HuH-7.5 (cell line): ENCODE measurements at places on chromosomes 7 and 10.

- no peak for DNase-seq
Measured at GRCh38 chr7:43922726-43923125, 3.5 kb upstream of the UBE2D4 start.

- DNase-seq: no peak
Measured at GRCh38 chr7:43004082-43004481, 71.9 kb downstream of the MRPL32 start.

- DNase-seq: no peak
Measured at GRCh38 chr10:88901206-88901983, 21.4 kb downstream of the STAMBPL1 start.

DNA sequence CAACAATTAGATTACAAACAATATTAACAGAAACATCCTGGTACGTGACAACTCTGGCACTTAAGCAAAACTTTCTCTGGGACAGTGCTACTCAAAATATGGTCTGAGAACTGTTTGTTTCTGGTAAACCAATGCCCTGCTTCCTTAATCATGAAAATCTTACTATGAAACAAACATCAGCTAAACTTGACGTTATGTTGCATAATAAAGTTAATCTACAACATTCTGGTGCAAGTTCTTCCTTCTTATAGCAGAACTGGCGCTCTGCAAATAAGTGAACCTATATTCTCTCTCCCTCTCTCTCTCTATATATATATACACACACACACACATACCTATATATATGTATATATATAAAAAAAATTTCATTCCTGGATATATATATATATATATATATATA is 7.8 kb downstream of the C7orf33 start:
- DNase-seq: no peak

DNA sequence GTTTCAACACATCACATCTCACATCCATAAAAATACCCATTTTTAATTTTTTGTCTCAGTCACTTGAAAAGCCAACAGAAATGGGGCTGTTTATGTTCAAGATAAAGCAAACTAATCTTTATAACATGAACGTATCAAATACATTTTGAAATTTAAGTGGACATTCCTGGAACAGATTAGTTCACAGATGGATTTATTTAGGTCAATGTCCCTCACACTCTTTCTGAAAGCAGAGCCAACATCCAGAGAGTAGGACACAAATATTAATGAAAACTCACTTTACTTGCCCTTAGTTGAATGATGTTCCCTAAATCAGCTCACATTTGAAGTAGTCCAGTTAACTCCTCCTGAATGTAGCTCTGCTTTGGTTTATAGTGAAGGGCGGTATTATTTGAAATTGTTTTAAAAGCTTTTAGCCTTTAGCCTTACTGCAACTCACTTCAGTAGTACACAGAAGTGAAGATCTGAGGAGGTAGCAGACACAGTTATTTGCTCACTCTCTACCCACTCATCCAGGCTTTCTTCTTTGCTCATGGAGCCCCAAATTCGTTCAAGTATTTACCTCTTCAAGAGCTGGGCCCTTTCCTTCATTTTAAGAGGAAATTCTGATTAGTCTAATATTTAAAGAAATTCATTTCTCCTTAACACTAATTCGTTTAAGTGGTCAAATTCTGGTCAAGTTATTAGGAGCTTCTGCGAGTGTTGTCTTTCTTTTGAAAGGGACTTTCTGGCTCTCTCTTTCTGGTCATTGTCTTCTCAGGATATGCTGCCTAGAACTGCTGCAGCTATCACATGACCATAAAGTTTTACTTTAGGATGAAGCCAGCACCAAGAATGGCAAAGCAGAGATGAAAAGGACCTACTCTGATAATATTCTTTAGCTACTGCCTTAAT is 180.6 kb upstream of the AGR3 start:
- no peak for DNase-seq

GRCh38 chr10:78563314-78563713 is 505.5 kb upstream of the ZMIZ1 start:
- no peak for DNase-seq

- DNase-seq: no peak
Measured at GRCh38 chr10:78374331-78375028, 340.8 kb downstream of the RPS24 start.

GRCh38 chr10:78404296-78404695 is 370.6 kb downstream of the RPS24 start:
- DNase-seq: no peak

GRCh38 chr10:91601212-91601611 is 31.7 kb downstream of the PPP1R3C start:
- DNase-seq: no peak

- peak; percentile 39 for DNase-seq
Measured at GRCh38 chr10:98446151-98446660, 529 bp downstream of the HPS1 start.

- no peak for DNase-seq
Measured at GRCh38 chr10:101888251-101888949, 44.8 kb upstream of the KCNIP2 start.

GRCh38 chr10:48253970-48254657 is 20.4 kb downstream of the FRMPD2 start:
- DNase-seq: no peak

- DNase-seq: no peak
Measured at GRCh38 chr10:69065406-69066361, 22.2 kb upstream of the SRGN start.

GRCh38 chr7:140275069-140275965 is 98.5 kb upstream of the KDM7A start:
- no peak for DNase-seq

- no peak for DNase-seq
Measured at GRCh38 chr7:91491868-91492267, 227.6 kb downstream of the FZD1 start.

DNA sequence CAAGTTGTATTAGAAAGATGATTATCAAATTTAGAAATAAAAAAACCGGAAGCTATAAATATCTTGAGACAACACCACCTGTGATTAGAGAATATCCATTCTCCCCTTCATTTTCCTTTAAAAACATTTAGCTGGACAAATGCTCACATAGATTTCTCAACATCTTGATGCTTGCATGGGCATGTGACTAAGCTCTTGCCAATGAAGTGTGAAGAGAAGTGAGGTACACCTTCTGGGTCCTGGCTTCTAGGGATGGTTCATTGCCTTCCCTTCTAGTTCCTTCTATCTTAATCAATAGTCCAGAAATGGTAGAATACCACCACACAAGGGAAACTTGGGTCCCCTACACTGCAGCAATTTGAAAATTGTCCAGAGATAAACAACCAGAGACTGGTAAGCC is 41.0 kb downstream of the WAPL start:
- no peak for DNase-seq

DNA sequence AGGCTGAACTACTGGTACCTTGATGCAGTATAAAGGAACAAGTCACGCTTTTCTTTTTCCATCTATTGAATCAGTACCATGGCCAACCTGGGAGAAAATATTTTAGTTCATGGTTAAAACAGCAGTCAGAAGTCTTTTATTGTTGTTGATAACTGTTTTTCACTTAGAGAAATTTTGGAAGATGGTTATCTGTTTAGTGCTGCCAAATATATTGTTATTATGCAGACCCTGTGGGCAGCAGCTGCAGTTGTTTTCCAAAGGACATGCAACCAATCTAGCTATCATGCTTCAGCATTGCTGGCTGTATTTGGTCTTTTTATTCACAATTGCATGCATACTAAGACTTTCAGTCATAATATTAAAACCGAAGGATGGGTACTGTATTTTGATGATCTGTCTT is 169.5 kb downstream of the BBS9 start:
- no peak for DNase-seq

DNA sequence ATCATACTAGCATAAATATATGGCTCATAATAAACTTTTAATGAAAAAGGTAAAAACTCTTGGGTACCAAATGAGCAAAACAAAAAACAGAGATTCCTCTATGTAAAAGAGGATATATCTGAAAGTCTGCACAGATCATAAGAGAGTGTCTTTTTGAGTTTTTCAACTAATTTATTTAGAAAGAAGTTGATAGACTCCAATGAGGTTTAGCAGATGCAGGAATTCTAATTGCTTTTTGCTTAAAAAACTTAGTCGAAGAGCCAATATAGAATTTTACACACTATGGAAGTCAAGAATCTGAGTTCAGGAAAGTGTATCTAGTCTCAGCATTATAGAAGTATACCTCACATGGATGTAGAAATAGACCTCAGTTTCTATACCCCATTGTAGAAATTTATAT is 3.4 kb upstream of the MLLT10 start:
- DNase-seq: no peak

DNA sequence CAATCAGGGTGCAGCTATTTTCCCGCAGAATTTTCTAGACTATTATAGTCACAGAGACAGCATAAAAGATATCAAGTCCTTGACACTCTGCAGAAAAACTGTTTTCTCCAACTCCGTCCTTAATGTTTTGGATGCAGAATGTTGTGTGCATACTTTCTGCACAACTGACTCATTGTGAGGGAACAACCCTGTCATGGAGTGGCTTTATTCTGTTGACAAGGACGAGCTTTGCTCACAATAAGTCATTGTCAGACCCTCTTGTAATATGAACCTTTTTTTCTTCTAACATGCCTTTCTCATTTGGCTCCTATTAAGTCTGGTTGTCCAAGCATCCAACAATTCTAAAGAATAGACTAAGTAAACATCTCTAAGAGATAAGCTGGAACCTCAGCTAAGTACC is 17.3 kb downstream of the ABCB4 start:
- DNase-seq: no peak

- DNase-seq: peak; percentile 63
Measured at GRCh38 chr7:101126651-101127459, at the start of gene SERPINE1. Gene SERPINE1, plus strand, starts transcription at chr7:101127104. Its CDS starts 1,290 bp downstream, at chr7:101128394.

DNA sequence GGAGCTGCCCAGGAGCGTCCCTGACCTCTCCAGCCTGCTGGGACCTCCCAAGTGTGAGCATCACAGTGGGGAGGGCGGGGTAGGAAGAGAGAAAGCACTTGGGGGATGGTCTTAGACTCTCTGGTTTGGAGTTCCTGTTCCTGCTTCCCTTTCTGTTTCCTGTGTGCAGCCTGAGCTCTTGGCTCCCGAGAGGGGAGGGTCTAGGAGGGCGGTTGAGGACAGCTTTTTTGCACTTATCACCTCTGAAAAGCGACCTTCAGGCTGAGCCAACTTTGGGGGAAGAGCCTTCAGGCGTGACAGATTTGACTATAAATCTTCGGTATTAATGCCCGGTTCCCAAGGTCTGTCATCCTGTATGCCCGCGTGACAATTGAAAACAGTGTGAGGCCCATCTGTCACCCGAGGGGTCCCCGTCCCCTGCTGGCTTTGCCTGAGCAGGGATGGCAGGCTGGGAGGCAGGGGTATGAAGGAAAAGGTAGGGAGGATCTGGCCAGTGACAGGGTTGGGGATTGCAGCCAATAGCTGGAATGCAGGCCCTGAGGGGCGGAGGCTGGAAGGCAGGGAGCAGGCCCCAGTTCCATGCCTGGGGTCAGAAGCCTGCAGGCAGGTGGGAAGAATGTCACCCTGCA is 78.6 kb downstream of the CDH23 start:
- DNase-seq: no peak

GRCh38 chr7:77653572-77653971 is 42.7 kb upstream of the RSBN1L start:
- DNase-seq: no peak

DNA sequence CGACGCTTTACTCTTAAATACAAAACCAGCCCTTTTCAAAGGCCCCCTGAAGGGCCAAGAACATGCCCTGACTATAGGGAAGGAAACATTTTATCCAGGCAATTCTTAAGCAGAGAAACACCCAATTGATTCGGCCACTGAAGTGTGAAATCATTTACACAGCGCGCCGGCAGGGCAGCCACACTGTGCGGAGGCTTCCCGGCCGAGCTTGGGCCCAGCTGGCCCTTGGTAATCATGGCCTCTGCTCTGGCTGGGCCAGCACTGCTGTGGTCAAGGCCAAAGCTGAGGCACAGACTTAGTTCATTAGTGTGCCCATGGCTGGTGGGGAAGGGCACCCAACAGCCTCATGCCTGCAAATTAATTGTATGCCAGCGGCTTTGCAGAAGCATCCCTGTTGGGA is 143.7 kb upstream of the HABP2 start:
- no peak for DNase-seq

DNA sequence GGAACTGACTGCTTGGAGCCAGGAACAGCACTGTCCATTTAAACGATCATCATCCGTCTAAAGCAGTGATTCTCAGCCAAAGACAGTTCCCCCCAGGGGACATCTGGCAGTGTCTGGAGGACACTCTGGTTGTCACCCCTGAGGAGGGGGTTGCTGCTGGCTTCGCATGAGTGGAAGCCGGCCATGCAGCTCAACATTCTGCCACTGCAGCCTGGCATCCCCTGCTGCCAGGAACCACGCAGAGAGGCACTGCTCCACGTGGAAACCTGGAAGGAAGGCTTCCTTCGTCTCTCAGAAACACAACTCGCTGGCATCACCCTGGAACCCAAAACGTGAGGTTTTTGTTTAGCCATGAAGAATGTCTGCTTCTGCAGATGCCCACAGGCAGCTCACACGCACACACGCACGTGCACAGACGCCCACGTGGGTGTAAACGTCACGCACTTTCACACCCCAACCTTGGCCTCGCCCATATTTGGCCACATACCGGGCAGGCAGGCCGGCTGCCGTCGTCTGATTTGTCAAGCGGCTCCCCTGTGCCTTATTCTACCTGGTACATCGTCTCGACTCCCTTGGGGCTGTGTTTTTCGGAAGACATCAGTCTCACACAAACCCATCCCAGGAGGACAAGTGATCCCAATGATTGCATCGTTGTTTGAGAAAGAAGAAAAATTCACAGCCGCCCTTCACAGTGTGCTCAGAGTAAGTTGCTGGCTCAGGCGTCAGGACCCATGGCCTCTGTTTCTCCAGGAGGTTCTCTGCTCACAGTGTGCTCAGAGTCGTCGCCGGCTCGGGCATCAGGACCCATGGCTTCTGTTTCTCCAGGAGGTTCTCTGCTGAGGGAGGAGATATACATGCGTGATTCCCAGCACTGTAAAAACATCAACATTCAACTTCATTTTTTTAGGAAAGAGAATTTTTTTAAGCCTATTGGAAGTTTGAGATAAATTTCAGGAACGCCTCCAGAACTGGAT is 127.2 kb upstream of the PPP2R2D start:
- no peak for DNase-seq

DNA sequence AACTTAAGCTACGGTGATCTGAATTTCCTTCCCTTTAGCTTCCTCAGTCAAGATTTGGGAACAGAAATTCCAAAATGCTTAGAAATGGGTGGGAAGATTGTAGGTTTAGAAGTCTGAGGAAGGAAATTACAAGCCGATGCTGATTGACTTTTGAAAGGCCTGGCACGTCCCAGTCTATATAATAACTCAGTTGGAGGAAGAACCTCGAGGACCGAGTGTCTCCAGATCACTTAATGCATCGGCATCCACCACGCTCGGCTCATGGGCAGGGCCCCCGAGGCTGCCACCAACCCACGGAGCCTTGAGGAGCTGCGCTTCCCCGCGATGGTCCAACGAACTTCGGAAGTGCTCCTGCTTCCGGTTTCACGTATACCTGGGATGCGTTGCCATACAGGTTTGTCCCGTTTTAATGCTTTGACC is 10.4 kb upstream of the SP8 start:
- no peak for DNase-seq
